ENCODE measurements at places on chromosomes 12 and 14. TPM values are rescaled to one million over a fixed set of nuclear protein-coding genes. Genes with fewer than 3 reads are reported as not detected.

STK38L gene
- 3.7 TPM for polyA plus RNA-seq

ERBB3 gene
- 33.9 TPM for polyA plus RNA-seq

ZNF385A gene
- 5.2 TPM for polyA plus RNA-seq

NPFF gene
- polyA plus RNA-seq: not detected

KRT73 gene
- polyA plus RNA-seq: not detected

PPM1H gene
- polyA plus RNA-seq: 17.3 TPM

KRT78 gene
- polyA plus RNA-seq: not detected

CRIP2 gene
- polyA plus RNA-seq: 13.5 TPM
